ENCODE measurements at places on chromosomes 1 and 21.

DNA sequence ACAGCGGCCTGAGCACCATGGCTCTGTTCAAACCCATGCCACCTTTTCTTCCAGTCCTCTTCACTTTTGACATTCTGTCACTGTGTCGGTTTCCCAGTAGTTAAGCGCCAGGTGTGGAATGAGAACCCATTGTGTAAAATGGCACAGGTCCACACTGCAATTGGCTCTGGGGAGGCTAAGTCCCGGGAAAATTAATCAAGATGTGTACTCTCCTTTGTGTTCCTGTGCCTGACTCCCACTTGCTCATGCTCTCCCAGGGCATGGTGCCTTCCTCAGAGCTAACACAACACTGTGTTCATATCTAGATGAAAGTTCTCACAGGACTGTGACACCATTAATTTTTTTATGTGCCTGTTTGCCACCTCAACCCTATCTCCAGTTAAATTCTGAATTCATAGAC, 59.0 kb upstream of the BTG3 start:
- no peak for DNase-seq

DNA sequence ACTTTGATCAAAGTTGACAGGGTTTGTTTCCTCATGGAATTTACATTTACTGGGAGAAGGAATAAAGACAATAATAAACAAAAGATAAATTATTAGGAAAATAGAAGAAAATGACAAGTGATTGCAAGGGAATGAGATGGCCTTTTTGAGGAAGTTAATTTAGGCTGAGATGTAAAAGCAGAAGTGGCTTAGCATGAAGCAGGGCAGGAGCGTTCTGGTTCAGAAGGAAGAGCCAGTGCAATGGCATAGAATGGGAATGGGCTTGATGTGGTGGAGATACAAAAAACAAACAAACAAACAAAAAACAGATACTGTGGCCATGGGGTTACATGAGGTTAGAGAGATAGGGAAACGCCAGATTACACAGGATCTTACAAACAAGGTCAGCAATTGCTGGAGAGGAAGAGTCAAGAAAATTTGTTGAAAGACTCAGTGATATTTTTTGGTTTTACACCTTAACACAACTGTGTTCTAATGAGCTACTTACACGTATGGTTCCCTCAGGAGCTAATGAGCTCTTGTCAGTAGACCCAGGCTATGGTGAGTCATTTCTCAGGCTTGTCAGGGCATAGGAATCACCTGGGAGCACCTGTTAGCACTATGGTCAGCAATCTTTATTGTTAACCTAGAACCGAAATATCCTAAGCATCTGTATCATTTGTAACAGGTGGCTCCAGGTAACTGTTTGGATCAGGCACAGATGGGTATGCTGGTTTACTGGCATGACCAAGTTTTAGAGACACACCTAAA, 8.7 kb upstream of the CADM3 start:
- peak; percentile 54 for DNase-seq

DNA sequence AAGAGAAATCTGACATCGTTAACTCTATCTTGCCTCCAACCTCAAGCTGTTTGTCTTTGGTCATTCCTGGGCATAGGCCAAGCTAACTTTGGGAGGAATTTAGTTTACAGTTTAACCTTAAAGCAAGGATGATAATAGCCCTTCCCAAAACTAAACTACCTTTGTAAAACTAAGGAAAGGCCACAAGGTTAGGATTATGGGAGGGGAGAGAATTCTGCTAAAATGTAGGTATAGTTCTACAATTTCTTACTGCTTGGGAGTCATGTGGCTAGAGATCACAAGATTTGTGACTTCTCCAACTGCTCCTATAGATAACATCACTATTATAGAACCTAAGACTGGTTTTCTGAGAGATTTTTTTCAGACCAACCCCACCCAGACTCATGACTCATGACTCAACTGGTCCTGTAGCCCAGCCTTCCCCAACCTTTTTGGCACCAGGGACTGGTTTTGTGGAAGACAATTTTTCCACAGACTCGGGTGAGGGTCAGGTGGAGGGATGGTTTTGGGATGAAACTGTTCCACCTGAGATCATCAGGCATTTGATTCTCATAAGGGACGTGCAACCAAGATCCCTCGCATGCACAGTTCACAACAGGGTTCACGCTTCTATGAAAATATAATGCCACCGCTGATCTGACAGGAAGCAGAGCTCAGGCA, 70.7 kb upstream of the MUTYH start:
- DNase-seq: no peak

- DNase-seq: peak; percentile 5
These were observed 783.2 kb upstream of the NEGR1 start for GRCh38 chr1:73065339-73066041.

- DNase-seq: peak; percentile 40
These were observed 210.1 kb upstream of the NRIP1 start for GRCh38 chr21:15274701-15275485.

DNA sequence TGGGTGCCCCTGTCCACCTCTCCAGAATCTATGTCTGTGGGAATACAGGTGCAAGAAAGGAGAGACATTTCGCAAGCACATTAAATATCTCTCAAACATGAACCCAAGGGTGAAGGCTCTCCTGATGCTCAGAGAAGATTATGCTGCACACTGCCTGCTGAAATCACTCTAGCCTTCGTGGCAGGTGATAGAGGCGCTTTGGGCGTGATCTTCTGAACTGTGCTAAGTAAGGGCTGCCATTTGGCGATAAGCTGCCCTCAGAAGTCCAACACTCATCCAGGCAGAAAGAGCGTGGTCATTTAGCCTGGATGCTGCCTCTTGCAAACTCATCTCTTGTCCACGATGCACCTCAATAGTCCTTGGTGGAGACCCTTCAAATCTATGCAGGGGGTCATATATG, 241.9 kb downstream of the KAZN start:
- no peak for DNase-seq

DNA sequence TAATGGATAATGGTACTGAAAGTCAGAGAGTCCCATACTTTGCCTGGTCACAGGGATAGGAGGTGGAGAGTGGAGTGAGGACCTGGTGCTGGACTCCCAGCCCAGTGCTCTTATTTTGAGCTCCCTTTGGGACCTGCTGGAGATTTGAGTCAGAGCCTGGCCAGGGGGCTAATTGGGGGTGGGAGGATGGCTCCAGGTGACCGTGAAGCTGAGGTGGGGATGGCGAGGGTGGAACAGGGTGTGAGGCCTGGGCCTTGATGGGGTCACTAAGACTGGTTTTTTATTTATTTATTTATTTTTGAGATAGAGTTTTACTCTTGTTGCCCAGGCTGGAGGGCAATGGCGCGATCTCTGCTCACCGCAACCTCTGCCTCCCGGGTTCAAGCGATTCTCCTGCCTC, 17.8 kb downstream of the AMPD2 start:
- DNase-seq: no peak

DNA sequence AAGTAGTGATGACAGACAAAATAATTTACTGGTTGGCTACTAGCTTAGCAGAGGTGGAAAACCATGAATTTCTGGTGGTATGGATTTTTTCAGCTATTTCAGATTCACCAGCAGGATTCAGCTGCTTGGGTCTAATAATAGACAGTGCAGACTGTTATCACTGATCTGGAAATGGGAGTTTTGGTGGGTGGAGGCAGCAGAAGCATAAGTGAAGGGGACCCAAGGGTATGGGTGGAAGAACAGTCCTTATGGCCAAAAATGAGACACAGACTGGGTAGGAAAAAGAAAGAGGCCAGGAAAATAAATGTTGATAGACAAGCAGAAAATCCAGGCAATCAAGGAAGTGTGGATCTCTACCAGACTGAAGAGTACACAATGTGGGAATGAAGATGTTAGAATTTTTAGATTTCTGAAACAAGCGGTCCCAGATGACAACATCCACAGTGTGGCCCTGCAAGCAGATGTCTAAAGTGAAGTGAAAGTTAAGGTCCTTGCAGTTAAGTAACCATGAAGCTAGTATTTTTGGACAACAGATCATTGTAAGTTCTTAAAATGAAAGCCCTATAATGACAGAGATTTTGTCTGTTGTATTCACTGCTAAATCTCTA, 24.7 kb downstream of the LYST start:
- peak; percentile 80 for DNase-seq

GRCh38 chr1:1982379-1983232, 21.0 kb downstream of the CFAP74 start:
- DNase-seq: no peak

- DNase-seq: no peak
These were observed 12.1 kb upstream of the FAM43B start for GRCh38 chr1:20540281-20540680.

DNA sequence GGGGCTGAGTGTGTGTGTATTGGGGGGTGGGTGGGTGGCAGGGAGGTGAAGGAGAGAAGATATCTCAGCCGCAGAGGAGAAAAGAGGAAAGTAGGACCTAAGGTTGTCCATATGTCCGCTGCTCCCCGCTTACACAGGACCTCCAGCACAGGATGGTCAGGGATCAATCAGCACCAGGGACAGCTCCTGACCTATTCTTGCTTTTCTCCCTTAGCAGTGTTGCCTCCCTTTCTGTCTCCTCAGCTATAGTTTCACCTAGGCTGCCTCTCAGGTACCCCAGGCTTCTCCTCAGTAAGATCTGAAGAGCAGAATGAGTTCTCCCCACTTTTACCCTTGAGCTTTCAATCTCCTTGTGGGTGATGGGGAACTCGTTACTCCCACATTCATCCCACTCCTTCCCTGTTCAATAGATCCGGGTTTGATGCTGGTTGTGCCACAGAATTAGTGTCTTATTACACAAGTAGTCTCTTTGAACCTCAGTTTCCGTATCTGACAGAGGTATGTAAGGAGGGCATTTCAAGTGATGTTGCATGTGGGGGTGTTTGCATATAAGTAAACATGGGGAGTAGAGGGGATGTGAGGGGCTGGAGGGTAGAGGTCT, 1.4 kb upstream of the DPH2 start:
- DNase-seq: no peak

- DNase-seq: peak; percentile 96
These were observed 84.2 kb downstream of the SH3GLB1 start for GRCh38 chr1:86788300-86789206.

DNA sequence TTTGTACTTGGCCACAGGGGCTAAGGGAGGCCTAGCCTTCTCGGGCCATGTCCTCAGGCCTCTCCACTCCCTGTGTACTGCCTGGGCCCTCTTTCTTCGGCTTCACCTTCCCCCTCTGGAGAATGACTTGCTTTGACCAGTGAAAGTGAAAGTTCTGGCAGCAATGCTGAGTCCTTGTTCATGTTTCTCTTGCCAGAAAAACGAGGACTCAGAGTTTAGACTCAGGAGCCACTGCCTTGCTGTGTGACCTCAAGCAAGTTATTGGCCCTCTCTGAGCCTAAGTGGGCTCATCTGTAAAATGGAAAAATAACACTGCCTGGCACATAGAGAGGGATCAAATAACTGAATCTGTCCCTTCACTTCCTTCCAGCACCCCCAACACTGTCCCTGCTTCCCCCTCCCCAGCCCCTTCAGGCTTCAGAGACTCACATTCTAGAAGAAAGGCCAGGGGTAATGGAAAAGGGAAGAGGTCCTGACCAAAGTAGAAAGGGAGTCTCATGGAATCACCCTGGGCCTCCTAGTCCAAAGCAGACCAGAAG, 1.5 kb downstream of the C1QA start:
- no peak for DNase-seq

- no peak for DNase-seq
These were observed 304 bp downstream of the PLPPR5 start for GRCh38 chr1:99004254-99004860.

DNA sequence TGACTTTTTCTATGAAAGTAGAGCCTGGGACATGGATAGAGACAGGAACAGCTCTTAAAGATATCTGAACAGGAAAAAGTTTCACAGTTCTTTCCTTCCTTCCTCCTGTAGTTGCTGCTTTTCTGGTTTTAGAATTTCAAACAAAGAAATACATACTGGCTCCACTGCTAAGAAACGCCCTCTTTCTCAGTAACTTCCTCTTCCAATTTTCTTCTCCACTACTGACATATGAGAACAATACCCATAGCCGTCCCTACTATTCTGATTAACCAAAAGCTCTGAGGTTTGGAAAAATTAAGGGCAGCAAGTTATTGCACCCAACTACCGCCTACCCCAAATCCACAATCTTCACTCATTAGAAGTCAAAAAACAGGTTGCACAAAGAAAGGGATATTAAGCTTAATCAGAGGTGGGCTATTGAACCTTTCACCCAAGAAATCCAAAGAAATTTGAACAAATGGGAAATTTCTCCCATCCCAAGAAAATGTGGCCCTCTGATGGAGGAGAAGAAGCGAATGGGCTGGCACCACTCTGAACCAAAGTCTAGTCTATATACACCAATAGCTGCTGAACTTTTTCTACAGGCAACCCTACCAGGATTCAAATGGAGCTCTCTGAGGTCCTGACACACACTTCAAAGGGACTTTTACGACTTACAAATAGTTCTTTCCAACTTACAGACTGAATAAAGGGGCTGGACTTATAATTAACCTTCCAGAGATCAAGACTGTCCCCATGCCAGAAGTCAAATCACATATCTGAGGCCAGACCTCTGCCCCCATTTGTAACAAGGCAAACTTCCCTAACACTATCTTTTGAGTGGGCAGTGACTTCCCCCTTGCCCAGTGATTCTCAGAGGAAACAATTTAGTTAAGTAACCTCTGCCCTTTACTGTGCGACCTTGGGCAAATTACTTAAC, 1.7 kb downstream of the WASF2 start:
- peak; percentile 79 for DNase-seq

- DNase-seq: no peak
These were observed 1.2 kb upstream of the CHD5 start for GRCh38 chr1:6181347-6181770.

- no peak for DNase-seq
These were observed 66.8 kb downstream of the GPR137B start for GRCh38 chr1:236209185-236209584.

DNA sequence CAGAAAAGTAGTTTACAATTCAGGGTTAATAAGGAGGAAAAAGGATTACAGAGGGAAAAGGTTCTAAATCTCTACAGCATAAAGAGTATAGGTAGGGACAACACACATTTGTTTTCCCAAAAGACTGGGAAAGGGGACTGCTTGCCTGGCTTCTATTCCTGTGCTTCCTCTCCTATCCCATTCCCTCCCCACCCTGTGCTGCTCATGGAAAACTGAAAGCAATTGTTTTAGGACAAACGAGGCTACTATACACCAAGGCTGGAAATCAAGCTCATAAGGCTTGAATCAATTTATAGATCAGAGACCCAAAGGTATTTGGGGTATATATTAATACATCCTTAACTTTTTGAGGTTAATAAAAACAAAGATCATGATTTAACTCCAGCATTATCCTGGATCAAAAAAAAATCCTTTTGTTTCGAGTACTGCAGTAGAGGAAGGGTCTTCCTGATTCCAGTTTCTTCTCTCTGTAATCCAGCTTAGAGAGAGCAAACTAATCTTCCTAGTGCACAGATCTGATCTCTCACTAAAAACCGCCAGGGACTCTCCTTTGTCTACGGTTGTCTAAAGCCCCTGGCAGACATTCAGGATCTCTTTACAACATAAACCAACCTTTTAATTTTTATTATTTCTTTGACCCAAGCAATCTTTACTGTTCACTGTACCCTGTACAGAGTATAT, 37.4 kb upstream of the A3GALT2 start:
- DNase-seq: no peak

- DNase-seq: no peak
These were observed 29.8 kb downstream of the HYI start for GRCh38 chr1:43423672-43424550.

- DNase-seq: peak; percentile 7
These were observed 94.7 kb downstream of the SIK1 start for GRCh38 chr21:43331962-43332828.

GRCh38 chr1:177926201-177926600, 43.7 kb downstream of the SEC16B start:
- DNase-seq: no peak

Measured in MV-4-11 (cell line).